D721Med (cell line): ENCODE measurements at places on chromosomes 6 and 20.

DNA sequence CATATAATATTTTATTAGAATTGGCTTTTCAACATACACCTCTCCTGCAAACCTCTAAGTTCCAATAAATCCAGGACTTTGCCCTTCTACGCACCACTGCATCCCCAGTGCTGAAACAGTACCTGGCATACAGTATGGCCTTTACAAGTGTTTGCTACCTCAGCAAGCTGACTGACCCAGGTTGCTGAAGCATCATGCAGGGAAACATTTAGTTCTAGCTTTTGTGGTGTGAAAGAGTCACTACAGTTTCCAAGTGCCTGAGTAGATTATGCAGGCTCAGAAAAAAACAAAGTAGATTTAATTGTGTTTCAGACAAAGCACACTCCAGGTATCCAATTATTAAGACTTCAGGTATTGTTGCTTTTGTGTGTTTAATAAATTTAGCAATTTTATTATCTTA lies 614.2 kb upstream of the NRSN1 start:
- no peak for DNase-seq

GRCh38 chr6:41577356-41578216 lies 31.4 kb downstream of the FOXP4 start:
- DNase-seq = no peak

DNA sequence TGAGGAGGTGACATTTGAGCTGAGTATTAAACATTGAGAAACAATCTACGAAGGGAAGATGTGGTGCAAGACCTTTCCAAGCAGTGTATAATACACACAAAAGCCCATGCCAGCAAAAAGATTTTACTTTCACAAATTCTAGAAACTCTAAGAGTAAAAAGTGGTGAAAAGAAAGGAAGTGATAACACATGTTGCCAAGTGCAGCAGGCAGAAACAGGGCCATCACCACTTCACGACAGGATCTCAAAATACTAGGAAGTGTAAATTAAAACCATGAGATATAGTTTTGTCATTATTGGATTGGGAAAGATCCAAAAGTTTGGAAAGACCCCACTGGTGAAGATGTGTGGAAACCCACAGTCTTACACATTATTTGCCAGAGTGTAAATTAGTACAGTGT lies 1.7 kb upstream of the ENTPD6 start:
- no peak for DNase-seq

- no peak for DNase-seq
These were observed 28.8 kb downstream of the FERMT1 start for GRCh38 chr20:6094063-6094462.

DNA sequence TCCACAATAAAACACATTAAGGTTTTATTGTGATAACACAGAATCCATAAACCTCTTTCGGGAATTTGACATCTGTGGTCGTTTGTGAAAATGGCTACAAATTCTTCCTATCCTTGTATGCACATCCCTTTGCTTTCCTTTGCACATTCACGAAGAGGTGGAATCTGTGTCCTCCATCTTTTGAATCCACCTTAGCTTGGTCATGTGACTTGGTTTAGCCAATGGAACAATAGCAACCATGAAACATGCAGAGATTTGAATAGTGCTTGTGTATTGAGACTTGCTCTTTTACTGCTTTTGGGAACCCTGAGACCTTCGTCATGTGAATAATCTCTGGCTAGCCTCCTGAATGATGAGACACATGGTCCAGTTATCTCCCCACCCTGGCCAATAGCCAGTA lies 49.7 kb upstream of the NOP56 start:
- no peak for DNase-seq

GRCh38 chr6:10962673-10963072 lies 75.8 kb downstream of the SYCP2L start:
- DNase-seq = no peak

DNA sequence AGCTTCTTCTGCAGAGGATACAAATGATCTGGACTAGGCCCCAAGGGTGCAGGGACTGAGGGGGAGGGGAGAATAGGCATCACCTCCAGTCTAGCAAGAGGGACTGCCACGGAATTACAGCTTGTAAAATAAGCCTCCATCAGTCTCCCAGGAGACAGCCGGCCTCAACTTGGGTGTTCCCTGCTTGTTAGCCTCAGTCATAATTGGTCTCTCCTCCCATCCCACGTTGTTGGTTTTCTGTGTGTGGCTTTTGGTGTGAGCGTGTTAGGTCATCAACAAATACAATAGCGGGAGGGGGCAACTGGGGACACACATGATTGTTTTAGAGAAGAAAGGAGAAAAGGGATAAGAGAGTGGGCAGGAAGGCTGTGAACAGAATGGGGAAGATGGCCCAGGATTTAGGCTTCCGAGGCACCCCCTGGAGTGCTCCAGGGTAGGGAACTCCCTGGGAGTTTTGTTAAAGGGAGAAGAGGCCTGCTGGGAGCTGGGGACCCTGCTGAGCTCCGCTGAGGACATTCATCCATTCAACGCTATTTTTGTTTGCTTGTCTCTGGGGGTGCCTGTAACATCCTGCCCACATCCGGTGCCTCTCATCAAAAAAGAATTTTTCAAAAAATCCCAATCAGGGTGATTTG lies 9.2 kb downstream of the FOXA2 start:
- DNase-seq = no peak

DNA sequence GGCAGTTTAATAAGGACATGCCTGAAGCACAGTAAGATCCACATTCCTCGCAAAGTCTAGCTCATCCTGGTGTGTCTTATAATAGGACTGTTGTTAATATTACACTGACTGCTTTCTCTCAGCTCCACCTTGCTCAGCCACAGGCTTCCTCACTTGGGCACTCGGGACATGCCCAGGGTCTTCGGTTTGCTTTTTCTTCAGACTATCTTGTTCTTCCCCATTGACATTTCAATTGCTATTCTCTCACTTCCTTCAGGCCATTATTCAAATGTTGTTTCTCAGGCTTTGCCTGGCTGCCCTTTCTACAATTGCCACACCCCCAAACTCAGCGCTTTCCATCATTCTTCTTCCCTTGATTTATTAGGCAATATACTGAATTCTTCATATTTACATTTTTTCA lies 274.8 kb upstream of the RGS17 start:
- no peak for DNase-seq

DNA sequence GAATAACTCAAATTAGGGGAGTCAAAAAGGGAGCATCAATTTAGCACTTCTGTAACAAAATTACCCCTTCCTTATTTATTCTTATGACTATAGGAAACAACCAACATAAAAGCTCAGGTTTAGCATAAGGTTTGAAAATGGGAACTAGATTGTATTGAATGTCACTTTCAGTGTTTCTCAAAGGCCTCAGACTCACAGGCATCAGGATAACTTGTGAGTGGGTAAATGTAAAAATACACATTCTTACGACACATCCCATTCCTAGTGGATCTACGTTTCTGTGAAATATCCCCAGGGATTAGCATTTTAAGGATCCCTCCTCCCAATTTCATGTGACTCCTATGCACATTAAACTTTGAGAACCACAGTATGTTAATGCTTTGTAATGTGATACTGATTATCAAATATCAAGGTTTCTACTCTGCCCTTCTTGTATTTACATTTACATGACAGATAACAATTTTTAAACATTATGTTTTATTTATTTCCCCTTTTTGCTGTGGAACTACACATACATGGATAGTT lies 114.8 kb downstream of the HS3ST5 start:
- DNase-seq = no peak

DNA sequence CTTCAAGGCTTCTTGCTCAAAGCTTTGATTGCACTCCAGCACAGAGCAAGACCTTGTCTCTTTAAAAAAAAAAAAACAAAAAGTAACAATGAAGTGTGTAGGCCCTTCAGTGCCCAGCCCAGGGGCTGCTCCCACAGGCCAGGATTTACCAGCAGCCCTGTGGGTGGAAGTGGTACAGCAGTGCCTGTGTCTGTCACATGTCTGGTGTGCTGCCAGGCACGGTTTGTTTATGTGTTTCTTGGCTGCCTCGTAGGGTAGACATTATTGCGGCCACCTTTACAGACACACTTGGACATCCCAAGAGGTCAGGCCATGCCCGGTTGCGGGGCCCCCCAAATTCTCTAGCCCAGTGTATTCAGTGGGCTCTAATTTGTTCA lies 12.7 kb downstream of the DYNLRB1 start:
- DNase-seq = no peak

DNA sequence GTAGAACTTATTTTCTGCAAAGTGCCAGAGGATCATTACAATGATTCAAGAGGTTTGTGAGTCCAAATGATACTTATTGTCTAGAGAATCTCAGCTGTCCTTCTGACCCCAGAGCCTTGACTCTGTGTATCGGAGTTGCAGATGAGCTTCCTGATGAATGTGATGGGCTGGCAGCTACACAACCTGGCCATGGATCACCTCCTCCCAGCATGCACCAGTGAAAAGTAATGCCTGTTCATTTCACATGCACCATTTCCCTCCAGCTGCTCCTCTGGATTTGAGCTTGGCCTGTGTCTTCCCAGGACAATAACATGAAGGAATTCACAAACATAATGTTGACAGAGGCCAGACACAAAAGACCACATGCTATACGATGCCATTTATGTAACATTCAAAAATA lies 30.0 kb downstream of the SNHG17 start:
- DNase-seq = no peak

DNA sequence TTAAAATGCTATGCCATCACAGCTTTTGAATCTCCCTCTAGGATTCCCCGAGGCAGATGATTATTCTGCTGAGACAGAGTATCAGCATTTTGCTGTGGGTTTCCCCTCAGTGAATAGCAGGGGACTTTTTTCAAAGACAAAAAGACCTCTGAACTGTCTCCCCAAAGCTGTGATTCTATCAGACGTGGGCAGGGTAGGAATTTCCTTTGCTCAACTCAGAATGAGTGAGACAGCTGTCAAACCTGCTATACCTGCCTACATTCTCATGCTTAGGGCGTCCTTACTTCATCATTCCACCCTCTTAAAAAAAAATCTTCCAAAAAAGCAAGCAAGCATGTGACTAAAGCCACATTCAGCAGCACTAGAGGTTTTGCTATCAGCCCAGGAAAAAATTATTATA lies 147.6 kb upstream of the FAM83B start:
- no peak for DNase-seq

DNA sequence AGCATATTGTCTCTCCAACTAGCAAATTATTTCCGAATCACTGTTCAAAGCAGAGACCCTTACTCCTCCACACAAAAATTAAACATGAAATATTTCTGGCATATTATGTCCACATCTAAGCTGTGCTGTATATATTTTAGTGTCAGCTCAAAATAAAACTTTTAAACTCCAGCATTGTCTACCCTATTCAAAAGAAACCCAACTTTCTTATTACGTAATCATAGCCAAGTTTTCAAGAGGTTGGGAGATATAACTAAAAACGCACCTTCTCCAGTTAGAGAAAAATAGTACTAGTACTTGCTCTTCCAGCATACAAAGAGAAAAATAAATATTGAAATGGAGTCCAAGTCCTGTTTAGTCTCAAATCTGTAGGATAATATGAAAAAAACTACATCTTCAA lies 24.1 kb upstream of the TFAP2D start:
- no peak for DNase-seq

- no peak for DNase-seq
These were observed 502.0 kb downstream of the QKI start for GRCh38 chr6:163916315-163917081.

GRCh38 chr20:1526896-1527295 lies 30.6 kb downstream of the SIRPD start:
- no peak for DNase-seq

DNA sequence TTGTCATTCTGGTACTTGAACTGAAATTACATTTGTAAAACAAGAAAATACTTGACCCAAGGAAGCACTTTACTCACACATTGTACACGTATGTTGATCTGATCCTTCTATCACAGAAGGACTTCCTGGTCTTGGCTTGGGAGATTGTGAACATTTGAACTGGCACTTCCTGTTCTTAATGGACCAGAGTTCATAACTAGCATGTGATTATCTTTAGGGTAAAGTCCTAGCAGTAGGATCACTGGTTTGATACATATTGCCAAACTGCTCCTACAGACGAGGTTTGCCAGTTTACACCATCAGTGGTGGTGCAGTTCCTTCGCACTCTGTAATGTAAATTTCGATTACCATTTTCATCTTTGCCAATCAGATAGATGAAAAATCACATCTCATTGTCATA lies 12.7 kb downstream of the HECA start:
- DNase-seq = no peak

- DNase-seq = no peak
These were observed at the start of gene BMP5 for GRCh38 chr6:55875400-55875799. TSS of gene BMP5 (minus strand) at chr6:55875590. CDS start at chr6:55874865, 725 bp downstream.

GRCh38 chr6:9795880-9796279 lies 619.0 kb downstream of the TFAP2A start:
- DNase-seq = no peak

- no peak for DNase-seq
These were observed 139.4 kb upstream of the ENPP5 start for GRCh38 chr6:46310196-46310595.

- DNase-seq = no peak
These were observed 1.5 kb downstream of the RXRB start for GRCh38 chr6:33198853-33199436.
